ENCODE measurements at places on chromosomes 2 and 18.

- no peak for DNase-seq
Measured at GRCh38 chr18:56235071-56235470, 403.3 kb downstream of the TXNL1 start.

DNA sequence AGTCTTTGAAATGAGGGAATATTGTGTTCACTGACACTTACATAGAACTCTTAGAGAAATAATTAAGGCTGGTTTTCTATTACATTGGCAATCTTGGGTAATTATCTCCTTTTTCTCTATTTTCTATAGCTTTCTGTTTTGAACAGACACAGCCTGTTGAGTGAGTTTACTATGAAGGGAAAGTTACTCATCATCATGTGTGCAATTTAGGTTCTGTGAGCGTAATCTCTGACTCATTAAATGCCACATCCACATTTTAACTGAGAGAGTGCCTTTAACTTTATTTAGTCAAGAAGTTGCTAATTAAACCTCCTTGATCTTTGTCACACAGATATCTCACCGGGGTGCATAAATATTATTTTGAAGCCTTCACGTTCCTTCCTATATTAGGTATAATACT lies 174.0 kb upstream of the SLC8A1 start:
- DNase-seq: no peak

DNA sequence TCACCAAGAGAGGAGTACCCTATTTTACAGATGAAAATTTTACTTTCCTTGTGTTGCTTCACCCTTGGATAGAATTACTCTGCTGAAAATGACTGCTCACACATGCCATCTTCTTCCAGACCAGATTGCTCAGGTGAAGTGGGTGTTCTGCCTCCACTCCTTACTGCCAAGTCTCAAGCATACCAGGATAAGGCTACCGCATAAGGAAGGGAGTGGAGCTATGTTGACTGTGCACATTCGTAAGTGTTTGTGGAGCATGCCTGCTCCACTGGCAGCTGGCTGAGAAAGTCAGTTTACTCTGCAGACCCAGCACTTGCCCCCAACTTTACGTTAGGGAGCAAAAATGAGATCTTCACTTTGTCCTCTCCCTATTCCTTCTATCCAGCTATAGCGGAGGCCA lies 405.0 kb upstream of the DDX18 start:
- no peak for DNase-seq

DNA sequence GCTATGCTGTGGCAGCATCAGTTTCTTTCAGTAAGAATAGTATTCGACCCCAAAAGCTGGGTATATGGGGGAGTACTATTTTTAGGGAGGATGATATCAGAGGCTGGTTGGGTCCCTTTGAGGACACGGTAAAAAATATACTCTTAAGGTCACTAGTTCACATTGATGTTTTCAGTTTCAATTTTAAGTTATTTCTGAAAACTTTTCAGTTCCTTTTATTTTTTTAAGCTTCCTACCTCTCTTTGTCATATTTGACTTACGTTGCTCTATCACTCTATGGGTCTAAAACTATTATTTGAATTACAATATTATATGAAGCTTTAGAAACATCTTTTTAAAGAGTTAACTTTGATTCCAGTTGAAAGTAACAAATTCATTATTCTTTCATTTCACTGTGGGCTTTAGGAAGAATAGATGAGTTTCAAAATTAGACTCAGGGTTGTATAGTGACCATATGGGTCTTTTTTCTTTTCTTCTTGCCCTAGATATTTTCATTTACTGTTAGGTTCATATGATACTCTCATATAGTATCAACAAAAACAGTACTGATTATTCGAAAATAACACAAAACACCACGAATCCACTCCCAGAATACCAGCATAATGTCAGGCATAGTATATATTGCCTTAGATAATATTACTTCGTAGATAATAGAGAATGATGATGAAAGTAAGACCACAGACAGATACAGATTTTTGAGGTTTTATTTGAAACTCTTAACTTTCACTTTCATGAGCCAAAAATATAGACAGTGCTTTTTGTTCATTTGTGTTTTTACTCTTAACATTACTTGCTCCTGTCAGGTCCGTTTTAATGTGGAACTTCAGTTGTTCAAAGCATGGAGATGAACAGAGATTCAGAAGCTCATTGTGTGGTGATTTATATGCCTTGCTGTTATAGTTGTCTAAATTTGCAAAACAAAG lies 9.8 kb downstream of the RMDN2 start:
- DNase-seq: no peak

- DNase-seq: no peak
Measured at GRCh38 chr2:99382143-99382542, 45.0 kb downstream of the EIF5B start.

GRCh38 chr2:28665041-28665704 lies 86.5 kb upstream of the PPP1CB start:
- no peak for DNase-seq

DNA sequence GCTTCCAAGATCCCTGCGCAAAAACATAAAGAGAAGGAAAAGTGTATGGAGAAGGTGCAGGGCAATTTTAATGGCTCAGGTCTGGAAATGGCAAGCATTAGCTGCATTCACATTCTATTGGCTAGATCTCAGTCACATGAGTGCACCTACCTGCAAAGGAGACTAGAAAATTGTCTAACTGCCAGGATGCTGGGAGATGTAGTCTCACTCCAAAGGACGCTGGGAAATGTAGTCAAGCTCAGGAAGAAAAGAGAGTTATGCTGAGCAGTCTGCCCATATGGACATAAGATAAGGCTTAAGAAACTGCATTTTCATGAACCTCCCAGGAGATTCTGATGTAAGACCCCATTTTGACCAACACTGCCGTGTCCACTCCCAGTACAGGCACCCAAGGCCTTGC lies 9.5 kb upstream of the KLHL29 start:
- DNase-seq: no peak

GRCh38 chr2:202204855-202205254 lies 33.5 kb downstream of the SUMO1 start:
- DNase-seq: no peak

- DNase-seq: no peak
Measured at GRCh38 chr2:71705171-71705960, 252.0 kb downstream of the DYSF start.

GRCh38 chr2:146527166-146527565 lies 1317.7 kb upstream of the ACVR2A start:
- DNase-seq: no peak

- no peak for DNase-seq
Measured at GRCh38 chr18:10400534-10401307, 53.7 kb upstream of the APCDD1 start.

DNA sequence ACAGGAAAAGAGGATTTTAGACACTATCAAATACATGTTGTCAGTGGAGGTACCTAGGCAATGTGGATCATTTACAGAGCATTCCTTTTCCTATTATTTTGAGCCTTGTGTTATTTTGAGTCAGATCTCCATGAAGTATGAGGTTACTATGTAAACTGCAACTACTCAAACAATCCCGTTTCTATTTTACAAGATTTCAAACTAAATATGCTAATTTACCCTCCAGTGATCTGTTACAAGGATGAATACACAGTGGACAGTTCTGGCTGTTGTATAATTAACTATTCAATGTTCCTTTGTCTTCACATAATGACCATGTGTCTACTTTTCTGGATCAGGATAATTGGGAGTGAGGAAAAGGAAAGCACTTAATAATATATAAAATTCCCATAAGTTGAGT lies 4.6 kb downstream of the HOXD1 start:
- DNase-seq: no peak
